ENCODE measurements at places on chromosomes 2 and 18.

GRCh38 chr2:189191766-189192165 lies 12.2 kb upstream of the COL5A2 start:
- no peak for DNase-seq

DNA sequence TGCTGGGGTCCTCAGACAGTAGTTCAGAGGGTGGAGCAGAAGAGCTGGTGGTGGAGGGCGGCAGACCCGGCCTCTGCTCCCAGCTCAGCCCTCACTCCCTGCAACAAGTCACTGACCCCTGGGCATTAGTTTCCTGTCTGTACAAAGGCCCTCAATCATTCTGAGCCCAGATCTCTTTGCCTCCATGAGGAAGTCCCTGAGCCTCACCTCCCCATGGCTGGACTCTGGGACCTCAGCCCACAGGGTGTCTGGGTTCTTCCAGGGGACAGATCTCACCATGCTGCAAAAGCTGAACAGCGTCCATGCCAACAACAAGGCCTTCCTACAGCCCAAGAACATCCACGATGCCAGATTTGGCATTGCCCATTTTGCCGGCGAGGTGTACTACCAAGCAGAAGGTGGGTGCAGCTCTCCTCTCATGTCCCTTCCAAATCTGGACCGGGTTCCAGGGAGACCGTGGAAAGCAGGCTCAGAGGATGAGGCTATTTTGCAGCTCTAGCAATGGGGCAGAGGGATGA lies 49.1 kb downstream of the MYO7B start:
- DNase-seq: no peak

GRCh38 chr2:240560480-240561324 lies 545 bp downstream of the DUSP28 start:
- DNase-seq: peak; percentile 97

GRCh38 chr2:168138901-168139300 lies 108.5 kb downstream of the STK39 start:
- DNase-seq: no peak

DNA sequence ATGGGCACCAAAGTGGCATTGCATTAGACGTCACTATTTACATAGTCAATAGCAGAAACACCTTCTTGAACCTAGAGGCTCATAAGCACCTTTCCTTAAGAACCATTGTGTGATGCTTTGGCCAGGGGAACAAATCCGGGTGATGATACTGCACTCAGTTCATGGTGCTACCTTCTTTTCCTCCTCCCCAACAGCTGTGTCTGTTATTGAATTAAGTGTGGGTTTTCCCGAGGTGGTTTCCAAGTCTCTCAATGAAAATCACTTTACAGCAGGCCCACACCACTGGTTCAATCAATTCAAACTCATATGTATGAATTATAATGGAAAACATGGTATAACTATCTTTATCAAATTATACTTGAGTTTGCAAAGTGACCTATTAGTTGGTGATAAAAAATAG lies 9.3 kb upstream of the EFEMP1 start:
- DNase-seq: no peak

DNA sequence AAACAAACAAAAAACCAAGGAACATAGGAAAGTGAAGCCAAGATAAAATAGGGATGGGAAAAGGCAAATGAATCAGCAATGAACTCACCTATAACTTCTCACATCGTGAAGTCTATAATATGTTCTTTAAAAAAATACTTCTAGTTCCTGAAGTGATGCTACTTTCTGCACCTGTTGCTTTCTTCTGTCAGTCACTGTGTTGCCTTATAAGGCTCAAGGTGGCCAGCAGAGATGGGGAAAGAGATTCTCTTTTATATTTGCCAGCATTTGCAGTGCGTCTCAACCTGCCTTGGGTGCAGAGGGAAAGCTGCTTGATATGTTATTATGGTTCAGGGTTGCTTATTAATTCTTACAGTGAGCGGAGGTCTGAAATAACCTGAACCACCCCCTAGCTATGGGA lies 14.0 kb downstream of the QPCT start:
- no peak for DNase-seq

DNA sequence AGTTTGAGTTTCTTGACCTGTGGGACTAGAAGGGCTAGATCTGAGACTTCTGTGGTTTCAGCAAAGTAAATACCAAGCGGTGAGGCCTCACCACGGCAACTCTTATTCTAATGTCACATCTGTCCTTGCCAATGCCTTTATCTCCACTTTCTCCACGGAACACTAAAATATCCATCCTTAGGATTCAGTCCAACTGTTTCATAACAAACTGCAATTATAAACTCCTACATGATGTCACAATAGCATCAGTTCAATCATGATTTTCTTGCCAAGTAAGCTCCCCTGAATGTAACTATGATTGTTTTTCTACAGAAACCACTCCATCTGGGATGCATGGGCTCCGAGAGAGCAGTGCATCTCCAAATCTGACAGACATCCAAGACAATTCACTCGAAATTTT lies 79.6 kb downstream of the LRATD1 start:
- DNase-seq: no peak

GRCh38 chr2:55865096-55865835 lies 58.3 kb downstream of the EFEMP1 start:
- no peak for DNase-seq

GRCh38 chr2:88765154-88765888 lies 73.8 kb downstream of the RPIA start:
- DNase-seq: peak; percentile 43

GRCh38 chr2:149902081-149902480 lies 314.5 kb upstream of the MMADHC start:
- DNase-seq: no peak

DNA sequence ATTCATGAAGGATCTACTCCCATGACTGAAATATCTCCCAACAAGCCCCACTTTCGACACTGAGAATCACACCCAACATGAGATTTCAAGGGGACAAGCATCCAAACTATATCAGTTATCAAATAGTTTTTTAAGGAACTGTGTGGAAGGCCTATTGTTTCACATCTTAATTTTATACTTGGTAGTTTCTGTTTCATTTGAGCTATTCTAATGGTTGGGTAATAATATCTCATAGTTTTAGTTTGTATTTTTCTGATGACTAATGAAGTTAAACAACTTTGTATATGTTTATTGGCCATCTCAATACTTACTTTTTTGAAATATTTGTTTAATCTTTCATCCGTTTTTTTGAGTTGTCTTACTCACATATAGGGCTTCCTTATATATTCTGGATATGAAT lies 135.0 kb downstream of the SCG2 start:
- DNase-seq: no peak

GRCh38 chr2:36618381-36618780 lies 20.4 kb upstream of the FEZ2 start:
- peak; percentile 87 for DNase-seq

DNA sequence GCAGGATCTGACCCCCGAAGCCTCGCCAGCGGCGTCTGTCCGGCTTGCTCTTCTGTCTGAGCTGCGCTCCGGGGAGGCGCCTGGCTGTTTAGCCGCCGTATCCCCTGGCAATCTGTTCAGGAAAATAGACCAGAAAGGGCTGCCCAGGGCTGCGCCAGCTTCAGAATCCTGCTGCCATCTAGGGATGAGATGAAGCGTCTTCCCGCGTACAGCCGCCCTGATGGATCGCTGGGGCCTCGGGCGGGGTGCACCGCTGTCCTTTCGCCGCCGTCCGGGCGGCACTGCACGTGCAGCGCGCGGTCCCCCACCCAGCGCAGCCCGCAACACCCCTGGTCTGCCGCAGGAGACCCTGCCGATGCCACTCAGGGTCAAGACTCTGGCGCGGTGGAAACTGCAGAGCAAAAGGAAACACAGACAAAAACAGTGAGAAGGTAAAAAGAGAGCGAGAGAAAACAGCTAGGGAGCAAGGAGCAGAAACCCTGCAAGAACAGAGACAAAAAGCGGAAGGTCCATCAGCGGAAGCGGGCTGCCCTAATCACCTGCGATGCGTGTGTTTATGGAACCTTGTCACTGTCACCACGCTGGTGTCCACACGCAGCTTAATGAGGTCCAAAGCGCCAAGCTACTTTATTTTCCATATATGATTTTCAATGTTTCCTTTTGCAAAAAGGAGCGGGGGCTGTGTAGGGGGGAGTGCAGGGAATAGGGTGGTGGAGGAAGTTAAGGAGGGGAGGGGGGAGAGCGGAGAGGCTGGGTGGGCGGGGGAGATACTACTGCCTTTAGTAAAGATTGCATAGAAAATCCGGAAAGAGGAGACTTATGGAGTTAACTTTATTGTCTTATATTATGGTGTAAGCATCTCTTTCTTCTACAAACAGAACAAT lies 2113.3 kb upstream of the PIK3C3 start:
- DNase-seq: peak; percentile 71

GRCh38 chr2:63056107-63057050 lies 5.7 kb downstream of the OTX1 start:
- DNase-seq: no peak

- peak; percentile 13 for DNase-seq
These were observed 694 bp downstream of the CFAP36 start for GRCh38 chr2:55519938-55520885.

GRCh38 chr18:48455555-48456478 lies 46.6 kb upstream of the ZBTB7C start:
- DNase-seq: no peak

DNA sequence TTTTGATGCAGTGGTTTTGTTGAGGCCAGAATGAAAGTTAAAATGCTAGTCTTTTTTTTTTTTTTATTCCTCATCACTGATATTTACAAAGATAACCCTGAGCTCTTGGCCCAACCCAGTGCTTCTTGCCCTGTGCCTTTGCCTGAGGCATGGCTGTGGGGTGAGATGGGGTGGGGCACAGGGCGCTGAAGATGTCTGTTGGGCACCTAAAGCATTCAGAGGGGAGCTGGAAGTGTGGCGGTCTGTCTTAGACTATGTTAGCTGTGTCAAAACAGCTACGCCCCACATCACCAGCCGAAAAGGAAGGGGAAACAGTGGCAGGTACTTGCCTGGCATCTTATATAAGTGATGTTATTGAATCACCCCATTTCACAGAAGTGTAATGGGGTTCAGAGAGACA lies 20.7 kb downstream of the TOGARAM2 start:
- no peak for DNase-seq

GRCh38 chr2:78568782-78569373 lies 456.6 kb upstream of the REG3G start:
- DNase-seq: no peak

Data from SK-MEL-5 (cell line).